HL-60 (cell line): ENCODE measurements at places on chromosomes 1 and 21.
A peak's percentile ranks its signal among the peaks of the same experiment; 100 is the strongest.

DNA sequence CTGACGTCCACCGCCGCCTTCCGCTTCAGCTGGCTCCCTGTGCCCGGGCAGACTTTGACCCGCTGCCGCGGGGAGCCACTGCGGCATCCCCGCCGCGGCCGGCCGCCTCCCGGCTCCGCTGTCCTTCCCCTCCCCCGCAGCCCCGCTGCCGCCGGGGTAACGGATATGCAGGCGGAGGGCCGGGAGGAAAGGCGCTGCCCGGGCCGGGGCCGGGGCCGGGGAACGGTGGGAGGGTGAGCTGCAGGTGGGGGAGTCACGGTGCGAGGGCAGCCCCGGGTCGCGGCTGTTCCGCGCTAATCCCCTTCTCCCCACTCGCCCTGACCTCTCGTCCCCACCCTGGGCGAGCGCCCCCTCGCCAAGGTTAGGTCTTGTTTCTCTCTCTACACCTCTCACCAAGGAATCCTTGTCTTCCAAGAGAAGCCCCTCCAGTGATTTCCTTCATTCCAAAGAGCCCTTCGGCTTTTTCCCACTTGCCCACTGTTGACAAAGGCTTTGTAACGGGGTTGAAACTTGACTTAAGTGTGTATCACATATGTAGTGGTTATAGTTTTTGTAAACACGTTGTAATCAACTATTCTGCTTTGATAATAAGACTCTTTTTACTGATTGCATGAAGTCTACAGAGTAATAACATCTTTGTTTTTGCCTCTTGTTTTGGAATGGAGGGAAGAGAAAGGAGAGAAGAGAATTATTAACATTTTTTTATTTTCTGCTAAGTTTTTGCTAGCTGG is 669 bp downstream of the XPR1 start:
- no peak for DNase-seq

- DNase-seq = no peak
Observed at GRCh38 chr1:172895761-172896160, 155.0 kb downstream of the TNFSF18 start.

DNA sequence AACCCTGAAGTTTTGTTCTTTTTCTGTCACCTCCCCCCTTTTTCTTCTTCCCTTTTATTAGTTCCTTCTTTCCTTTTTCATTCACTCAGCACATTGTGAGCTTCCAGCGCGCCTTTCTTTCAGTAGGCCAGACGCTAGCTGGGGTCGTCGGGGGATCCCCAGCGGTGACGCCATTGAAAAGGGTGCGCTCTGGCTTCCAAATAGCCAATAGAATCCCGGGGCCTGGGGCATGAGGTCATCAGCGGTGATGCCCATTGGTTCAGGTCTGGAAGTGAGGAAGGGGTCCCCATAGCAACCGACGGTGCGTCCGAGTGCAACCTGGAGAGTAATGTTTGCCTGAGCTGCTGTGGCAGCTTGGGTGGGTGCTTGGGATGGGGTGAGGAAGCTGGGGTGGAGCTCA is 6.9 kb upstream of the EFNA3 start:
- no peak for DNase-seq

- no peak for DNase-seq
Observed at GRCh38 chr1:231841616-231842344, 215.2 kb downstream of the DISC1 start.

- DNase-seq = peak; percentile 7
Observed at GRCh38 chr1:234398849-234399381, 25.7 kb downstream of the COA6 start.

GRCh38 chr1:22428672-22429071 is 23.0 kb upstream of the ZBTB40 start:
- peak; percentile 30 for DNase-seq

GRCh38 chr1:27015260-27015659 is 2.6 kb upstream of the TENT5B start:
- DNase-seq = no peak

DNA sequence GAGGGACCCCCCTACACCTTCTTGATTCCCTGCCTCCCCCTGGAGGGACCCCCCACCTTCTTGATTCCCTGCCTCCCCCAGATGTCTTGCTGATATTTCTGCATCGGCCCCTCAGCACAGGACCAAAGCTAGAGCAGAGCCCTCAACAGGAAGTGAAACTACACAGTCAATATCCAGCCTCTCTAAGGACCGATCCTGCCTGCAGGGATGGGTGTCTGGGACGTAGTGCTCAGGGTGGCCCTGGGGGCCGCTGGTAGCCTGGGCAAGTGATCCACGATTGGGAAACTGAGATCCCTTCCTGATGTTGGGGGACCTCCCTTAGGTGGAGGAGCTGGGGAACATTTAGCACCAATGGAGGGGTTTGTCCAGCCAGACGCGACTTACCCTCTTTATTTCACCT is 3.9 kb upstream of the LEFTY2 start:
- DNase-seq = no peak

DNA sequence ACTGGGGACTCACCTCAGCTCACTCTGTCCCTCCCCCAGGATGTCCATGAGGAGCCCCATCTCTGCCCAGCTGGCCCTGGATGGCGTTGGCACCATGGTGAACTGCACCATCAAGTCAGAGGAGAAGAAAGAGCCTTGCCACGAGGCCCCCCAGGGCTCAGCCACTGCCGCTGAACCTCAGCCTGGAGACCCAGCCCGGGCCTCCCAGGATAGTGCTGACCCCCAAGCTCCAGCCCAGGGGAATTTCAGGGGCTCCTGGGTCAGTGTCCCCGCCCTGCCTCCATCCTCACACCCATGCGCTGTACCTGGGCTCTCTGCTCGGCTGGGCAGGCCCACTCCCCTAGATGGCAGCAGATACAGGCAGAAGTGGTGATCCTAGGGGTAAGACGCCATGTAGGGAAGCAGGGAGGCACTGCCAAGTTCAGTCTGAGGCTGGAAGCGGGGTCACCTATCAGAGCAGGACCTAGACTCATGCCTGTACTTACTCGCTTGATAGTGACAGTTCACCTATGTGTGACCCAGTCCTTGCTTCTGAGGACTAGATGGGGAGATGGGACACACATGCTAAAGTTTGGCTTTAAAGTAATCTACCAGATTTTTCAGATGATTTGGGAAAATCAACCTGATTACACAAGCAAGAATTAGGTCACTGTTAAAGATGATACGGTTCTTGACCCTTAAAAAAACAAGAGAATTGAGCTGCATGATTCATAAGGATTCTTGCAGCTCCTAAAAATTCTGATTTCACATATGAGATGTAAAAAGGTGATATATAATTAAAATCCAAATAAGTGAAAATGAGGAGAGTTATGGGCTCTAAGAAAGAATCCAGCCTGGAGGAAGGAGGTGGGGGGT is 38.7 kb downstream of the ETNK2 start:
- no peak for DNase-seq

DNA sequence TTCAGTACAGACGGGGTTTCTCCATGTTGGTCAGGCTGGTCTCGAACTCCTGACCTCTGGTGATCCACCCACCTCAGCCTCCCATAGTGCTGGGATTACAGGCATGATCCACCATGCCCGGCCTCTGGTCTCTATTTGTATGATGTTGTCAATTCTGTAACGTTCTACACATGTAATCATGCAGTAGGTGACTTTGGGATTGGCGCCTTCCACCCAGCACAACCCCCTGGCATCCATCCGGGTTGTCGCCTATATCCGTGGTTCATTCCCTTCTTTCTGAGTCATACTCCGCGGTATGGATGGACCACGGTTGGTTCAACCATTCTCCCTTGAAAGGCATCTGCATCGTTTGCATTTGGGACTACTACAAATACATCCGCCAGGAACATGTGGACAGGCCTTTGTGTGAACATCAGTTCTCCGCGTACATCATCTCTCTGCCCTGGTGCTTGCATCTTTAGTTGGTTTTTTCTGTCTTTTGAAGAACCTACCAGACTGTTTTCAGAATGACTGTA is 72.1 kb downstream of the PDE9A start:
- no peak for DNase-seq

DNA sequence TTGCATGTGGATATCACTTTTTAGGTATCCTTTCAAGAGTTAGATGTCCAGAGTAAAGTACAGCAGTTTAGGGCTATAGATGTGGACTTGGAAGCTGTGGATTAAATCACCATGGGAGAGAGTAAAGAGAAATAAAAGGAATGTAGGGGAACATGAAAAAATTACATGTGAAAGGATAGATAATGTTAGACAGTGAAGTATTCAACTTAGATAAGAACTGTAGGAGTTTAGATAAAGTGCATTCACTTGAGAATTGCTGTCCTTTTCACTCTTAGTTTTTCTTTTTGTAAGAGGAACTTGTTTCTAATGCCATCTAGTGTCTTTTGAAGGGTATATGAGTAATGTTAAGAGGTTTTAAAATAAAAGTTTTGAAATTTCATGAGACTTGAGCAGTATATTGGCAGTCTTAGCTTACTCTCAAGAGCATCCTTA is 40.1 kb downstream of the MAST2 start:
- no peak for DNase-seq

DNA sequence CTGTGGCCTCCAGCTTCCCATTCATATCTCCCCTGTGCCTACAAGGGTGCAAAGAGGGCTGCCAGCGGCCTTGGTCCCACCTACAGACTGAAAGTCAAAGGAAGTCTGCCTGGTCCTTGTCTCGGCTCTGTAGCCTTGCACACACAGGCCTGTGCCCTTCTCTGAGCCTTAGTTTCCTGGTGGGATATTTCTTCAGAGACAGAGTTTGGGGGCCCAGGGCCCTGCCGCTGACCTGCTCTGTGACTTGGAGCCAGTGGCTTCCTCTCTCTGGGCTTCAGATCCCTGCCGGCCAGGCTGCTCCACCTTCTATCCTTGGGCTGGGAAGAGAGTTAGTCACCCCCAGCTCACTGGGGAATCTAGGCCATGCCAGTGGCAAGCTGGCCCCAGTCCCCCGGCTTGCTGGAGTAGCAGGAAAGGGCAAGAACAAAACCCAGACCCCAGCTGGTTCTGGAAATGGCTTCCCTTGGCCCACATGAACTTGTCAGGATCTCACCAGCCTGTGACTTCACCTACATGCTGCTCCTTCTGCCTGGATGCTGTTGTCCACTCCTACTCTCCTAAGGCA is 1.0 kb upstream of the TMEM61 start:
- no peak for DNase-seq
